ENCODE measurements at places on chromosomes 2 and 18.

DNA sequence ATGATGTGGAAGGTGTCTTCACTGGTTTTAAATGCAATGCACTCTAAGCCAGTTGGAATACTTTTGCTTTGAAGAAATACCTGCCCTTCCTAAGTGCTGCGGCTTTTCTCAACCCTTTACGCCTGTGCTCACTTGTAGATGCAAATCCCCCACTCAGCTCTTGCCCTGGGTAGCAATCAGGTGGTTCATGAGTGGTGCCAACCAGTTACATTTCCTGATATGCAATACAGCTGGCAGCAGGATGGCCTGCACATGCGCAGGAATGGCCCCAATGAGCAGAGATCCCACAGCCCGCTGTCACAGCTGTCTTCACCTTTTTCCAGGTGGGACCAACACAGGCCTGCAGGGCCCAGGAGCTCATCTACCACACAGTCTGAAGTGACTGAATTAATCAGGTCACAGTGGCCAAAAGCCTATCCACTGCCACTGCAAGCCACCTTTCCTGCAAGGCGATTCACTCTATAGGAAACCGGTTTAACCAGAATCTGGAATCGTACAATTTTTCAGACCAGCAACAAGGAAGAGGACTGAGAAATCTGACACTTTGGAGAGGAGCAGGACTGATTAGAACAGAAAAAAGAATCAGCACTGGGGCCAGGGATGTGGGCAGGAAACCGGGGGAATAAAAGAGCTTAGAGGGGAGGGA lies 247.8 kb downstream of the MYT1L start:
- DNase-seq: no peak

DNA sequence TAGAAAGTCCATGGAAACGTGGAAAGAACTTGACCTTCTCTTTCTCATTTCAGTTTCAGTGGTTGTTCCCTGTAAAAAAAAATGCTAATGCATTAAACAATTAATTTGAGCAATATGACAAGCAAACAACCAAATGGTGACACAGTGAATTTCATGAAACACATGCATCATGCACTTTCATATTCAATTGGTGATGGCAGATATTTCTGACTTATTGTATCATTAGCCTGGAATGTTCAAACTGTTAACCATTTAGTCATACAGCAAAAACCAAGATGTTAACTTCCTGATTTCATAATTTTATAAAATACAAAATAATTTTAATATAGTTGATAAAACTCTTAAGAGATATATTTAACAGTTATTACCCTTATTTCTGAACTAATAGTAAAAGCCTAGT lies 85.5 kb downstream of the SCN1A start:
- no peak for DNase-seq

- no peak for DNase-seq
These were observed 338.7 kb downstream of the HRH4 start for GRCh38 chr18:24799176-24799575.

- no peak for DNase-seq
These were observed 199.6 kb downstream of the BCL11A start for GRCh38 chr2:60353863-60354262.

- DNase-seq: peak; percentile 62
These were observed 14.3 kb downstream of the IMPA2 start for GRCh38 chr18:11995445-11996189.

DNA sequence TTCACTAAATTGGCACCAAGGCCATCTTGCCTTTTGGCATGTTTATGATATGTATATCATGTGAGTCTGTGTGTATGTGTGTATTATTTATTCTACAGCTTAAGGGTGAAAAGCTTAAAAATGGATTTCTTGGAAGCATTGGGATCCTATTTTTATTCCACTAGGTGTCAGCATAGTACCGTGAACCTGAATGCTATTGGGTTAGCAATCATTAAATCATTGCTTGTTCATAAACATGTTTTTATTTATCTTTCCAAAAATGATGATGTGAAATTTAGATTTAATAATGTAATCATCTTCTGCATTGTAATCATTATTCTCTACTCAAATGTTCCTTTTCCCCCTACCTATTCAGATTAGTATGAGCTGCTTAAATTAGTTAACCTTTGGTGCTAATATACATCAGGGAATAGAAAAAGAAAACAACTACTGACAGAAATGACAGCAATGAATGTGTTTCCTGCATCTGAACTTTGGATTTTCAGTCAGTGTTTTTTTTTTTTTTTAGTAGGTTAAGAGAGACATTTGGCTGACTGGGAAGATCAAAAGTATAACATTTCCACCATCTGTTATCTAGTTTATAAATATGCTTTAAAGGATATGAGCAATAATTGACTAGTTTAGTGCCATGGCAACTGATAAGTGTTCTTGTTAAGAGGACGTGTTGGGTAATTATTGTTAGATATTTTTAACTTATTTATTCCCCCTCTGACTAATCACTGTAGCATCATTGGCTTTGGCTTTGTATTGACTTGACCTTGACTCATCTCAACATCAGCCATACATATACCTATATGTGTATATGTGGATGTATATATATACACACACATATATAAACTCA lies 14.1 kb upstream of the ZSWIM2 start:
- DNase-seq: no peak

DNA sequence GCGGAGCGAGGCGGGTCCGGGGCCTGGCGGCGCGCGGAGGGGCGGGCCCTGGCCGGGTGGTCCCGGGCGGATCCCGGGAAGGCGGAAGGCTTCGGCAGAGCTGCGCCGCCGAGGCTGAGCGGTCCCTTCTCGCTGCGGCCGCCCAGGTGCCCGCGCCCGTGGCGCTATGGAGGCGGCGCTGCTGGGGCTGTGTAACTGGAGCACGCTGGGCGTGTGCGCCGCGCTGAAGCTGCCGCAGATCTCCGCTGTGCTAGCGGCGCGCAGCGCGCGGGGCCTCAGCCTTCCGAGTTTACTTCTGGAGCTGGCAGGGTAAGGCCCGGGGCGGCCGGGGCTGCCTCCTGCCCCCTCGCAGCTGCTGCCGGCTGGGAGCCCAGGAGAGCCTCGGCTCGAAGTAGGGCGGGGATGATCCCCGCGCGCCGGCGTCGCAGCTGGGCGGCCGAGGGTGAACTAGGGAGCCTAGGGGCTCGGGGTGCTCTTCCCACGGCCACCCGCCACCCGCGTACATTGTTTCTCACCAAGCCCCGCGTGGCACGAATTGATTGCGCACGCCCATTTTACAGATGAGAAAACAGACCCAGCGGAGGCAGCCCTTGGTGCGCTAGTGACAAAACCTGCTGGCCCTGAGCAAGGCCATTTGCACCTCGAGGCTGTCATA lies at the start of gene SLC66A3:
SLC66A3 (plus strand) TSS at position 87 of the 655 bp plus-strand sequence; CDS start at position 167, 80 bp downstream.
- DNase-seq: no peak

DNA sequence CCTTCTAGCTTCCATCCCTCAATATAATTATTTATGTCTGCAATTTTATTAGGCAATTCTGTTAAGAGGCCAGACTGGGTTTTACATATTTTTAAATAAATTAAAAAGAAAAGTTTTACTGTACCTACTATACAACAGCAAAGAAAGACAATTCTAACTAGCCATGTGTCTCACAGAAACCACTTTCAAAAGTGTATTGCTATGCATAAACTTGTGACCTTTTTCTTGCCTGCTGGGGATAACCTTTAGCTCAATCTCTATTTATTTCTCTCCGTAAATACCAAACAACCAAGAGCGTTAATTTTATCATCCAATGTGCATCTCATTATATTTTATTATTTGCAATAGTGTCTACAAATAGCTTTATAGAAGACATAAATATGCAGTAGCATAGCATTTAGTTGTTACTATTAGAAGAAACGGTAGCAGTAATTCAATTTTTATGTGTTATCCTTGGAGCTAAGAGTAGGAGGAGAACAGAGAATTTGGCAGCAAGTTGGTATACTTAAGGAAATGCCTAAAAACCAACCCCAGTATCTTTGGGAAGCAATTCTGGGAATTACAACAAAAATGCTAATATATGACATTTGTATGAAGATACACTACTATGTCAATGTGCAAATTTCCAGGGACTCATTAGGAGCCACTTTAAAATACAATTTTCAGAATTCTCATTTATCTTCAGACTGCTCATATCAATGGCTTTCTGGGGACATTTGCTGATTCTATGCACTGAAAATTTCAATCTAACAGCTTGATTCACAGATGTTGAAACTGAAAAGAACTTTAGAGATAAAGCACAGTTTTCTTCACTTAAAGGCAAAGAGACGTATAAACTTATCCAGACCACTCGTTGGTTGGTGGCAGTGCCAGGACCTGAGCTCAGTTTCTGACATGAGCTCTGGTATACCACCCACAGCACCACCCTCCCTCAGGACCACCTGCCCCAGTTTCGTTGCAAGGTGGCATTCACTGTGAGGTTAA lies 23.0 kb upstream of the RTN4 start:
- no peak for DNase-seq

GRCh38 chr2:49616800-49617199 lies 462.5 kb upstream of the FSHR start:
- DNase-seq: no peak

GRCh38 chr18:70335892-70336726 lies 47.3 kb downstream of the SOCS6 start:
- no peak for DNase-seq

DNA sequence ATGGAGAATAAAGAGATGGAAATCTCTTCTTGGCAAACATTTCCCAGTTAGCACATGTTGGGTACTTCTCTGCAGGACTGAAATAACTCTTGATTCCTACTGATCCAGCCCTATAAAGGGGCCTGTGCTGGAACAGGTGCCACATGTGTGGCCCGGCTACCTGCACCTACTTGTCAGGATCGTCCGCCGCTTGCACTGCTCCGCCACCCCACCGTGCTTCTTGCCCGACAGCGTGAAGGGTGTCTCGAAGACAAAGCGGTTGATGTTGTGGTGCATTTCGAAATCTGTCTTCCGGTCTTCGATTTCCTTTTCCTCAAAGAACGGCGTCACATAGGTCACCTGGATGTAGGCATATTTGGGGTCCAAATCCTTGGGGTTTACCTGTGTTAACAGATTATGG lies 58.6 kb upstream of the CCDC195 start:
- no peak for DNase-seq

DNA sequence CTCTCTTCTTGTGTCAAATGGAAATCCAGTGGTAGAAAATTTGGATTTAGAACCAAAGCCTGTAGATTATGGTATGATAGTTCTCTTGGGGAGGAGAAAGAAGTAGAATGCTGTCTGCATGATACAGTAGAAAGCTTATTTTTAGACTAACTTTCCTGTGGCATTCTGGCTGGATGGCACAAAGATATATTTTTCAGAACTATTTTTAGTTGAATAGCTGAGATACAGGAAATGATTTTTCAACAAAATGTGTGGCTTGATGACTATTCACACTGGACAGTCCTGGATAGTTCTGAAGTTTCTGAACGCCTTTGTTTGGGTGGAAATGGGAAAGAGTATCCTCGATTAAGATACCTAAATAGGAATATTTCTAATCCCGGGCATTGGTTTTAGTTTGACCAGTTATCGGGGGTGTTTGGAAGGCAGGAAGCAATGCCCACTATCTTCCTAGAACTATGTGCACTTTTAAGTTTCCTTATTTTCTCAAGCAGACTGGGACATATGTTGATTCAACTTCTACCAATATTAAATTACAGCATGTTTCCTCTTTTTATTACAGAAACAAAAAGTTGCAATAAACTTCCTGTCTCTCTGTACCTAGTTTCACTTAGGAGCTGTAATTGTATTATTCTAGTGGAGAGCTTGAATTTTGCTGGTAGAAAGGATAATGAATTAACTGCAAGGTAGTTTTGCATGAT lies 32.1 kb downstream of the GDF7 start:
- no peak for DNase-seq

DNA sequence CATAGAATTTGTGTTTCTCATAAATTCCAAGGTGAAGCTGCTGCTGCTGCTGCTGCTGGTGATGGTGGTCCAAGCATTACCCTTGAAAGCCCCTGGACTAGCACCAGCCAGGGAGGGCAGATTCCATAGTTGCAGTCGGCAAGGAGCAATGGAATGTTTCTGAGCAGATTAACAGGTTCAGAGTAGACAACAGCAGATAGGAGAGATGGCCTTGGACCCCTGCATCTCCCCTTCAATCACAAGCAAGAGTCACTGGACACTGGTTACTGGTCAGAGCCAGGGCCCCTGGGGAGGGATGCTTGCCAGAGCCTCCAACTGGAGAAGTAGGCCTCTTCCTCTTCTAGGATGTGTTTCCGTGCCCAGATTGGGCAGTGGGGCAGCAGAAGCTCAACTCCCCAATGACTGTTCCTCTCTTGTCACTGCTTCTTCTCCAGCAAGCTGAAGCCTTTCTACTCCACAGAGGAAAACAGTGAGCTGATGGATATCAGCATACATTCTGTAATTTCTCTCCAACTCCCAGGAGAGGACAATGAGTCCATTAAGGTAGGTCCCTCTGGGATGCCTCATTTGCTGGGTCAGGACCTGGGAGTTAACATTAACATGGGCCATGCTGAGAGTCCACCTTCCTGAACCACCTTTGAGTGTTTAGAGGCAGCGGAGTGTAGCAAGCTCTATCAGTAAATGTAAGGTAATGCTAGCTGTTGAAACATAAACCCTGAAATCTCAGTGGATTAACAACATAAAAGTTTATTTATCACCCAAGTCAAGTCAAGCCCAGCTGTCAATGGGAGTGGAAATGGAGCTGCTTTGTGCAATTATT lies 35.3 kb downstream of the MROH2A start:
- no peak for DNase-seq

DNA sequence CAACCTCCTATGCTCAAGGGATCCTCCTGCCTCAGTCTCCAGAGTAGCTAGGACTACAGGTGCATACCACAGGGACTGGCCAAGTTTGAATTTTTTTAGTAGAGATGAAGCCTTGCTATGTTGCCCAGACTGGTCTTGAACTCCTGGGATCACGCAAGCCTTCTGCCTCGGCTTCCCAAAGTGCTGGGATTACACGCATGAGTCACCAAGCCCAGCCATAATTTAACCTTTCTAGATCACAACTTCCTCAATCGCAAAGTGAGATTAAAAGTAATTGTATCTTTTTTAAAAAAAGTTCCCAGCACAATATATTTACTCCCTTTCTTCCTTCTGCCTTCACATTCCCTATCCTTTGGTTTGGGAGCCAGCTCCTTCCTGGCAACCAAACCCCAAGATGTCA lies 5.8 kb upstream of the PPP1CB start:
- no peak for DNase-seq

DNA sequence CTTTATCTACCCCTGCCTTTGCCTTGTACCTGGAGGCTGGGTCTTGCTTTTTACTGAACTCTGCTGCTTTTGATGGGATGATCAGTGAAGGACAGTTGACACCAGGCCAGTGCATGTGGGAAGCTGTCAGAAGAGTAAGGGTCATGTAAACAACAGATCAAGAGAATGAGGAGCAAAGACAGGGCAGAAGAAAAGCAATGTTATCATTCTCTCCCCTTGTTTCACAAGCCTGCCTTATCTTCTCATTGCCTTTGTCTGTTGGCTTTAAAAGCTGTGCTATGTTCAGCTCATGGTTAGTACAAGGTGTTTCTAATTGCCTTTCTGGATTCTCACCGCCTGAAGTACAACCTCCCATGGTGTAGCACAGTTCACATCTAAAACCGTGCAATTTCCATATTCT lies 27.6 kb downstream of the LYPD1 start:
- DNase-seq: no peak

DNA sequence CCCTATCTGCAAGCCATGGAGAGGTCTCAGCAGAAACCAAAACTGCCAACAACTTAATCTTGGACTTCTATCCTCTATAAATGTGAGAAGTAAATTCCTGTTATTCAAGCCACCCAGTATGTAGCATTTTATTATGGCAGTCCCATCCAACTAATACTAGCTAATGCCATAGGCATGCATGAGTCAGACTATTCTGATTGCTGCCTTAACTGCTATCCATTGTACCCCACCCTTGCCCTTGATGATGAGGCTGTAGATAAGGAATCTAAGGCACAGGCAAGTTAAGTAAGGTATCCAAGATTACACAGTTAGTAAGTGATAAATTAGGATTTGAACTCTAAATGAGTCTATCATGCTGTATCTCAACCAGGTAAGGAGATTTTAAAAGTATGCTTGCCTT lies 223.0 kb downstream of the UBE2E3 start:
- DNase-seq: no peak

GRCh38 chr18:28905509-28905908 lies 728.6 kb upstream of the CDH2 start:
- no peak for DNase-seq
